Left lobe of liver (tissue), 2 donors: ENCODE measurements at places on chromosomes 5 and 9. TPM values are rescaled to one million over a fixed set of nuclear protein-coding genes. Genes with fewer than 3 reads are reported as not detected.

ADCY2 gene
- total RNA-seq: 0.35 TPM

SEMA5A gene
- total RNA-seq: 5.7 TPM

OR1J2 gene
- total RNA-seq: not detected

ZFAND5 gene
- 83.9 TPM for total RNA-seq

GPR150 gene
- 0.23 TPM for total RNA-seq

HMCN2 gene
- 3.0 TPM for total RNA-seq

CEP78 gene
- 10.8 TPM for total RNA-seq

PDE6A gene
- total RNA-seq: not detected

ECSCR gene
- total RNA-seq: 2.0 TPM

ORM2 gene
- 4,103 TPM for total RNA-seq

GABRA1 gene
- total RNA-seq: not detected

DNAJB5 gene
- 1.9 TPM for total RNA-seq

FXN gene
- total RNA-seq: 27.1 TPM

TRIM14 gene
- 37.2 TPM for total RNA-seq

WDR38 gene
- not detected for total RNA-seq

MYOT gene
- total RNA-seq: not detected

HAPLN1 gene
- total RNA-seq: not detected

SLC36A3 gene
- total RNA-seq: not detected

NRG2 gene
- 0.81 TPM for total RNA-seq

ARL14EPL gene
- not detected for total RNA-seq

SLC34A1 gene
- 3.0 TPM for total RNA-seq

GRM6 gene
- total RNA-seq: not detected

CCDC171 gene
- total RNA-seq: 0.45 TPM

OBP2B gene
- total RNA-seq: not detected

FREM1 gene
- total RNA-seq: 0.86 TPM

CBY3 gene
- not detected for total RNA-seq

CRHBP gene
- 26.4 TPM for total RNA-seq

SMIM33 gene
- not detected for total RNA-seq

FRMD3 gene
- 0.53 TPM for total RNA-seq

DNAI1 gene
- not detected for total RNA-seq

FSD1L gene
- 0.50 TPM for total RNA-seq

RGMB gene
- total RNA-seq: 6.0 TPM

RORB gene
- 0.05 TPM for total RNA-seq

TAF11L5 gene
- total RNA-seq: not detected
